Activated T-helper 17 cell treated with anti-CD3 and anti-CD28 coated beads, Interleukin-2, amount 50 U/mL, for 72 hours (primary cell): ENCODE measurements at places on chromosomes 7 and 10.

- no peak for ATAC-seq
Measured at GRCh38 chr7:35513828-35514227, 181.1 kb downstream of the HERPUD2 start.

DNA sequence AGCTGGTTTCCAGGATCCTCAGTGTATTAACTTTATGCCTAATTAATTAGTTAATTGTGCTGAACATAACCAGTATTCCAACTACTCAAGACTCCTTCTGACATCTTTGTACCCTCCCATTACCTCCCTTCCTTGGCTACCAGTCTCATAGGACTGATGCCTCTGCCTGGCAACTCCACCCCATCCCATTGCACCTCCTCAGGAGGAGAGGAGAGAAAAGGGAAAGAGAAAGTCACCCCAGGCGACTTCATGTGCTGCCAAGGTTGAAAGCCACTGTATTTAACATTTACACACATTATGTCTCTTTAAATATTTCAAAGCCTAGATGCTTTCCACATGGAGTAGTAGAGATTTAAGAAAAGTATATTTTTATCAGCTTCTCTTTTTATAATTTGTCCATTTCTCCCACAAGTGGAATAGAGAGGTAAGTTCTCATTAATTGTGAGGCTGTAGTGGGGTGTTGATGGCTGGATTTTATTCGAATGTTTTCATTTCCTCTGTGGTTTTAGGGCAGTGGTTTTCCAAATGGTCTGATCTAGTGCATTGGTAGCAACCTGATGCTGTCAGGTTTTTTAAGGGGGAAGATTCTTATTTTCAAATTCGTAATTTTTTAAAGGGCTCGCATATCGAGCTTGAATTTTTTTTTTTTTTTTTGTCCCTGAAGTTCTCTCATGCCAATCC is 148.0 kb downstream of the BICC1 start:
- ATAC-seq: no peak

- ATAC-seq: no peak
Measured at GRCh38 chr7:37420946-37421695, 27.5 kb downstream of the ELMO1 start.

- ATAC-seq: no peak
Measured at GRCh38 chr7:150936018-150936417, 42.1 kb downstream of the KCNH2 start.

DNA sequence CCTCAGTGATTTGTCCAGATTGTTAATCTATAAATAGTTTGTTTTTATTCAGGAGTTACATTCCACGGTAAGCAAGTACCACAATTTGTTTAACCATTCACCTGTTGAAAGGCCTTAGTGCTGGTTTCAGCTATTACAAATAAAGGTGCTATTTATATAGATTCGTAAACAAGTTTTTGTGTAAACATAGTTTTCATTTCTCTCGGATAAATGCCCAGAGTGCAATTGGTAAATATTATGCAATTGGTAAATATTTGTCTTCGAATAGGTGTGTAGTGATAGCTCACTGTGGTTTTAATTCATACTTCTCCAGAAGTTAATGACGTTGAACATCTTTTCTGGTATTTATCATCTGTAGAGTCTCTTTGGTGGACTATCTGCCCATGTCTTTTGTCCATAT is 76.4 kb upstream of the RSU1 start:
- ATAC-seq: no peak

DNA sequence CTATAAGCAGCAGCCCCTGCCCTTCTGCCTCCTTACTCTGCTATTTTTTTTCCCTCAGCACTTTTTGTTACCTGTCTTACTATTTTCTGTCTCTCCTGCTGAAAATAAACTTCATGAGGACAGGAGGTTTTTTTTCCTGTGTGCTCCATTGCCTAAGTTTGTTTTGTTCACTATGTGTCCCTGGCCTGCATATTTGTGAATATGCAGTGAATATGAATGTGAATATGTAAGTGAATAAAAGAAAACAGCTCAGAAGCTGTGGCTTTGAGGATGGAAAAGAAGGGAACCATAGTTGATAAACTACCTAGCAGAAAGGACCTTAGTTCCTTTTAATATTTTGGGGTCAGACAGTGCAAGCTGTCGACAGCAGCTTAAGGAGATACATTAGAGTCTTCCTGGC is 34.9 kb downstream of the PCBD1 start:
- no peak for ATAC-seq
